ENCODE measurements at places on chromosomes 5 and 9.

DNA sequence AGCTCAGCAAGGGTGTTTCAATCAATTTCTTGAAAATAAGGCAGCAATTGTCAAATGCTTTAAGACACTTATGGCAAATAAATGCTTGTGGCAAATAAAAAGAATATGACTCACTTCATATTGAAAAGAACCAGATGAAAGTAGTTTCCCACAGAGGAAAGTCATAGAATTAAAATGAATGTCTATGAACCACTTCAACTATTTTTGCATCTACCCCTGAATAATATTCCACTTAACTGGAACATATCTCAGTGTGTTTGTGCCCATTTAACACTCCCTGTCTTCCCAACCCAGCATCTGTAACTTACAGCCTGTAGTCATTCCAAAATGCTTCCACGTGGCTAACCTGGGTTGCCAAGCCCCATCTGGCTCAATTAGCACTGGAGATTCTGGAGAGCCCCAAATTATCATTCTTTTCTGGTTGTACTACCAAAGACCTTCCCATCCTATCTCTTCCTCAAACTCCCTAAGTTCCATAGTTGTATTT, 84.7 kb downstream of the FEM1C start:
- peak; percentile 2 for DNase-seq

DNA sequence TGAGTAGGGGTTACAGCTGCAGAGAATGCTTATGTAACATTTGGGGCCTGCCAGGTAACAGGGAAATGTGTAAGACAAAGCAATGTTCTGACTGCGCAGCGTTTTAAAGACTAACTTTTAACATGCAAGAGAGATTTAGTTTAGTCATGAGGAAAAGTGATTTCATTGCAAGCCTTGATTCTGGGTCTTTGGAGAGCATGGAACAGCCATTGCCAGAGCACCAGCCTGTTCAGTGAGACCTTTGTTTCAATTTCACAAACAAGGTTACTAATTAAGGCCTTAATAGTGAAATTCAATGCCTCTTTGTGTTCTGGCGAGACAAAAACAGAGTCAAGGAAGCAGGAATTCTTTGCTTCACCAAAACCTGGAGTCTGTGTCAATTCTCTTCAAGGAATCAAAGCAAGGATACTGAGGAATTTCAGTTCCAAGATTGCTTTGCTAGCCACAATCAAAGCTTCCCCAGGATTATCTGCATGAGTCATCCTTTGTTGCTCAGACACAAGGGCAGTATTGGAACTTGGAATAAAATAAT, 14.4 kb downstream of the CKMT2 start:
- peak; percentile 40 for DNase-seq

DNA sequence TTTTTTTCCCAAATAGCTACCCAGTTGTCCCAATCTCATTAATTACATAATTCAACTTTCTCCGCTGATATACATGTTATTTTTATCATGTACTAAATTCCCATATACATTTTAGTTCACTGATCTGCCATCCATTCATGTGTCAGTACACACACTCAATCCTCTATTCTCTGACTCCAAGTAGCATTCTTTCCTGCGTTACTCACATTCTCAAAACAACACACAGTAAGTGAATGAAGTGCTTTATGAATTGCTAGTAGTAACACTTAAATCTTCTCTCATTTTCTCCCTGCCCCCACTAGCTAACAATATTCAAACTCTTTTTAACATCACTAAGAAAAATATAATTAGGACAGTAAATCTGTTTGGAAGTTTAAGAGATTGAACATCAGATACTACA, 8.9 kb downstream of the ZNF366 start:
- no peak for DNase-seq

DNA sequence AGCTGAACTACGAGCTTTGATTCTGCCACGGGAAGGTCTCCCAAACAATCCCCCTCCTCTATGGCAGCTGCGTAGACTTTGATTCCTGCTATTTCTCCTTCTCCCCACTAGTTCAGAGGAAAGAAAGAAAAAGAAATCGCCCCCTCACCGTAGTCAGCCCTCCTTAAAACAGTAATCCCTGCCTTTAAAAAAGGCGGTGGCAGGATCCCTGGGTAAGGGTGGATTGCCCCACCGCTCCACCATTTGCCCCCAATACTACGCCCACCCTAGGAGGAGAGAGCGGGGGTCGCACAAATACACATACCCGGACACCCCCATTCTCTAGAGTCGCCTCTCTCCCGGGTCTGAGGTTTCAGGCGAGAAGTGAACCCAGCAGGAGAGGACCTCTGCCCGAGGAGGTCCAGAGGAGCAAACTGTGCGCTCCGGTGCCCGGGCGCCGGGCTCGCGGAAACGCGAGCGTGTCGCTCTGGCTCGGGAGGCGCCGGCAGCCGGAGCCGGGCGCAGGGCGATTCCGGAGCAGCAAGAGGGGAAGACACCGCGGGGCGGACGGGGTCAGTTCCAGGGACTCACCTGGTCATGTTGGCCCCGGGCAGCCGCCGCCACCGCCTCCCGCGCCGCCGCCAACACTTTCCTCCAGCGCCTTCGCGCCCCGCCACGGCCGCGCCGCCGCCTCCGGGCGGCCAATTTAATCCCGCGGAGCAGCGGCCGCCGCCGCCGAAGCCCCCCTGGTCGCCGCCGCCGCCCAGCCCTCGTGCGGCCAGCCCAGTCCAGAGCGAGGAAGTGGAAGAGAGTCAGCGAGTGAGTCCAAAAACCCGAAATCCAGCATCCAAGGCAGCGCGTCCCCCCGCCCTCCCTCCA, 1057.7 kb upstream of the DMAC1 start:
- DNase-seq = no peak

DNA sequence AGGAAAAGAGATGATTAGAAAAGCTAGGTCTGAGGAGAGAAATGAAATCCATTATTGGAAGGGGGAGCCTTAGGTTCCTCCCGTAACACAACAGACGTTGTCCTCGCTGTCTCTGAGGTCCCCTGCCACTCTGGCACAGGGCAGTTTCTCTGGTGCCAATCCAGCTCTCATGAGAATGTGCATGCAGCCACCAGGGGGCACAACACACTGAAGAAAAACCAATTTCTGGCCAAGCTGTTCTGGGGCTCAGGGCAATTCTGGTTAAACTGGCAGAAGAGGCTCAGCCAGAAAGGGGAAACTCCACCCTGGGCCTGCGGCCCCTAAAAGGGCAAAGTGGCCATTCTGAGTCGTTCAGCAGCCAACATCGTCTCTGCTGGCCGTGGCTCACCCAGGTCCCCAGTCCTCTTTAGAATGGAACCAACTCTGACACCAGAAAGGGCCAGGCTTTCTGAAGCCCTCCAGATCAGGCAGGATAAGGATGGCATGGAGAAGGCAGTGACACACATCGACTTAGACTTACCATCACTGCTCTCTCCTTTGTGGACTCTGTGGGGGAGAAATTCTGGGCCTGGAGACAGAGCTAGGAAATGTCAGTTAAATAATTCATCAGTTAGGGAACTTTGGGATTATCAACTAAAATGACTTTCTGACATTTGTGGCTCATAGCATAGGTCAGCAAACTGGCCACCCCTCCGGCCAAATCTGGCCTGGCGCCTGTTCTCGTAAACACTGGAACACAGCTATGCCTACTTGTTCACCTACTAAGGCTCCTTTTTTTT, 58.5 kb upstream of the GOLPH3 start:
- peak; percentile 41 for DNase-seq

- no peak for DNase-seq
Measured at GRCh38 chr9:124725068-124725452, 46.1 kb downstream of the NR6A1 start.

- DNase-seq = no peak
Measured at GRCh38 chr5:110086658-110087388, 397.1 kb downstream of the MAN2A1 start.

DNA sequence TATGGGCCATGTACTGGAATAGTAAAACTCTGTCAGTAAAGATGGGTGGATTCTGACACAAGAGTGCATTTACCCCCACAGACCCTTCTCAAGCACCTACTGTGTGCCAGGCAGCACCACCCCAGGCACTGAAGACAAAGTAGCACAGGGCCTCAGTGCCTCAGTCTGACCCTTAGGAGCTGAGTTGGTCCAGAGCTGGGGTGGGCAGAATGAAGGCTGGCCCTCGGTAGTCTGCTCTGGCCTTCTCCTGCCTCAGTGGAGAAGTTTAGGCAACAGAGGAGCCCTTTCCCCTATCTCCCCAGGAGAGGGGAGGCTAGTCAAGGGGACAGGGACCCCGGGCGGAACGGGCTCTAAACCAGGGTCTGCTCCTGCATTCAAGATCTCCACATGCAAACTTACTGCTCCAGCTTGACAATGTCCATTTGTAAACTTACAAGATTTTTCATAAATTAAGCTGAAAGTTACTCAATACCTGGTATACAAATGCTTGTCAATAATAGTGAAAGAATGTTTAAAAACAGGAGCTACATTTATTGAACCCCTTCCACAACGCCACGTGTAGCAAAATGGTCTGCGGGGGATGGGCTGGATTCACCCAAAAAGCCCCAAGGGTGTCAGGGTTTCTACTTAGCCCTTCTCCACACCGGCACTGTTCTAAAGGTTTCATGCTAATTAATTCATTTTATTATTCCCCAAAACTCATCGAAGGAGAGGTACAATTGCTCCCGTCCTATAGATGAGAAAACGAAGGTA, 1.5 kb downstream of the VDAC1 start:
- no peak for DNase-seq

DNA sequence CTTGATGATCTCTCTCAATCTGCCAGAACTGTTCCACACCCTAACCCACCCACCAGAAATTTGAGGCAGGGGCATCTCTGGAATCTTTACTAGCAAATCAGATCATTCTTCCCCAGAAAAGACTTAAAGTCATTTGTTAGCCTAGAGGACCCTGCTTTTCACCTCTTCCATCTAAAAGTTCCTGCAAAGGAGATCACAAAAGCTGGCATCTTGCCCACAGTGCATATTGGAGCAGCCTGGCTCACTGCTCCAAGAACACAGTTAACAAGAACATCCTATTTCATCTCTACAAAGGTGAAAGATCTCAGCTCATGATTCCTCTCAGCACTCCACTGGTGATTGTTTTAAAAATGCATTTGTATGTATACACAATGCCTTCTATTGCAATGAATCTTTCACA, 36.3 kb downstream of the GABRP start:
- DNase-seq = no peak

GRCh38 chr5:156681265-156681664, 168.8 kb upstream of the PPP1R2B start:
- no peak for DNase-seq

DNA sequence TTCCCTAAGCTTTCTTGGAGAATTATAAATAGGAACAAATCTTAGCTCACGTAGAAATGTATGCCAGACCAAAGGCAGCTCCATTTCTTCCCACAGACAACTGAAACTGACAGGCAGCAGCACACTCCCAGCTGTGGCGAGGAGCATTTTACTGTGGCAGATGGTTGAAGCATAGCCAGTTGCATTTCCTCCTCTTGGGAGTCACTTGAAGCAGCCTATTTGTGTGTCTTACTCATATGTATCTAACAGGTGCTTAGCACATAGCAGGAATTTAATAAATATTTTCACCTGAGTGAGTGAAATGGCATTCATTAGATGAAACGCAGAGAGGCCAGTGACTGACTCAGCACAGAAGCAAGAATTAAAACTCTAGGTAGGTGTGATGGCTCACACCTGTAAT, 12.3 kb upstream of the MTMR12 start:
- no peak for DNase-seq

- no peak for DNase-seq
Measured at GRCh38 chr5:10524376-10525123, 39.3 kb upstream of the ANKRD33B start.

- no peak for DNase-seq
Measured at GRCh38 chr9:137820161-137820855, 57.3 kb upstream of the CACNA1B start.

Data from HCT116 (cell line).